HT-29 (cell line): ENCODE measurements at places on chromosomes 12 and 14. TPM values are rescaled to one million over a fixed set of nuclear protein-coding genes. Genes with fewer than 3 reads are reported as not detected.

RASAL1 gene
- 0.33 and 2.1 TPM in 2 replicates for total RNA-seq

GRCh38 chr12:4144676-4145075, 128.9 kb upstream of the CCND2 start:
- DNase-seq: no peak

GRCh38 chr12:51921017-51921725, 13.9 kb downstream of the ACVRL1 start:
- no peak for DNase-seq

DNA sequence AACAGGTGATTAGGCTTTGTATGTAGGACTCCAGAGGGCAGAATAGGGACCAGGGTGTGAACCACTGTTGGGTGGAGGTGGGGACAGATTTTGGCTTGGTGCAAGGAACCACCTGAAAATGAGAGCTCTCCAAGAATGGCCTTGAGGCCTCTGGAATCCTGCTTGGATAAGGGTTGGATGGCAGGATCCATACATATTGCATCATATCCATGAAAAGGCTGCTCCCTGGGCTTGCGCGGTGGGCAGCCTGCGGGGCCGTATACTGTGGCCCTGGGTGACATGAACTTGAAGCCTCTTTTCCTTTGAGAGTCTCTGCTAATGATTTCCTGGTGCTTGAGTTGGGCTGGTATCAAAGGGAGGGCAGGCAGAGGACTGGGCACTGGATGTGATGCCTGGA, 1.3 kb upstream of the SLC10A1 start:
- no peak for DNase-seq

- DNase-seq: no peak
Observed at GRCh38 chr12:26401874-26402273, 206.5 kb downstream of the SSPN start.
